Right hindlimb (tissue), 1 donor: ENCODE measurements at places on chromosomes 1 and 21.

- no peak for DNase-seq
Observed at GRCh38 chr1:200162877-200163276, 135.4 kb downstream of the NR5A2 start.

DNA sequence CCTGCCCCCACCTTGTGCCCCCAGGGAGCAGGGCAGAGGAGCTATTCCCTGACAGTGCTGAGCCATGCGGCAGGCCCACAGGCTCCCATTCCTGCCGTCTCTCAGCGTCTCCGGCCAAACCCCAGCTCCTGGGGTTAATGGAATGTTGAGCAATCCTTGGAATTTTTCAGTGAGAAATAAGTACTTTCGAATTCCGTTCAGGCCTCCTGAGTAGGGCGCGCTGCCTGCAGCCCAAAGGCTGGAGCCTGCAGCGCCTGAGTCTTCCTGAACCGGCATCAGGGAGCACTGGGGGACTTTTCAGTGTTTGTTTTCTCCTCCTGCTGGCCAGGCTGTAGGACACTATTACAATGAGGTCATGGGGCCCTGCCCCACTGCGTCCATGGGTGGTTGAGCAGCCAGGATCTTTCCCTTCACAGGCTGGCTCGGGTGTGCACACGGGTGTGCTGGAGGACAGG is 33.3 kb upstream of the CSF1 start:
- DNase-seq, result peak; percentile 87

DNA sequence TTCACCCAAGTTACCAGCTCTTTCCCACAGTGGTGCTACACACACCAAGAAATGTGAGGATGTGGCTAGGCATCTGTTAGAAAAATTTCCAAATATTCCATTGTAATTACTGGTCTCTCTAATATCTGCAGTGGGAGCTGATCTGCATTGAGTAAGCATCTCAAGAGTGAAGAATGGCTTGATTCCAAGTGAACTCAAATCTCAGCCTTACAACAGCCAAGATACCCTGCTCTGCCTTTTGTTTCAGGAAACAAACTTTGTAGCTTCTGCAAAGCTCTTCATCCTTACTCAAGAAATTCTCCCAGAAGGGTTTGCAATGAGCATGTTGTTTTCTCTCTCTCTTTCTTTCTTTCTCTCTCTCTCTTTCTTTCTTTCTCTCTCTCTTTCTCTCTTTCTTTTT is 181.1 kb downstream of the FCRL5 start:
- no peak for DNase-seq

DNA sequence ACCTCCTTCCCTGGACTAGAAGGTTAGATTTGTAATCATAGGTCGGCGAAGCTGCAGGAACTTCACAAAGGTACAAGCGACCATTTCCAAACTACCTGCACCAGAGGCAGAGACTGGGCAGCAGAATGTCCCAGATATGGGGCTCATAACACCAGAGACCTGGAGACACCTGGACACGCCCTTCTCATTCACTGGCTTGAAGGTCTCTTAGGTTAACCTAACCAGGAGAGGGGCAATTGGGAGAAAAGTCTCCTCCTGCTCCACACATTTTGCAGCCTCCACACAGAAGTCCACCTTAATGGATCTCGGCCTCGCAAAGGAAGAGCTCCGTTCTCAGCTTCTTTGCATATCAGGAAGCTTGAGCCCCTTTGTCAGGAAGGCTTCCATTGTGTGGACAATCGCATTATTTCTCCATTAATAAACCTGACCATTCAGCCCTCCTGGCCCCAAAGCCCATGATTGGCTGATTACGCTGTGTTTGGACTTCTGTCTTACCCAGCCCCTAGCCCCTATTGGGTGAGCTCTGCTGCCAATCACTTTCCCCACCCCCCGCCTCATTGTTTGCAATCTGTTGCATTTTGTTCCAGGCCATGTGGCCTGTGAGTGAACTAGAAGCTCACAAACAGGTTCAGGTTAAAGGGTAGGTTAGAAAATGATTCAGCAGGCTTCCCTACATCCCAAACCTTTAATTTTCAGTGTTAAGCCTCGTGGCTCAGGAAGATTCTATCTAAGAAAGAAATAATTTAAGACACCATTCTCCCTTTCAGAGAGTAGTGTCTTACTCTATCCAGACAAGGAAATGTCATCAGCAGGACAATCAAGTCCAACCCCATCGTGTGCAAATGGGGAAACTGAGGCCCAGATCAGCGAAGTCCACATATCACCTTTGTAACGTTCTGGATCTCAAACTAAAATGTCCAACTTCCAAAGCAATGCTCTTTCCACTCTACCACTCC is 2.8 kb downstream of the MYCL start:
- peak; percentile 67 for DNase-seq

DNA sequence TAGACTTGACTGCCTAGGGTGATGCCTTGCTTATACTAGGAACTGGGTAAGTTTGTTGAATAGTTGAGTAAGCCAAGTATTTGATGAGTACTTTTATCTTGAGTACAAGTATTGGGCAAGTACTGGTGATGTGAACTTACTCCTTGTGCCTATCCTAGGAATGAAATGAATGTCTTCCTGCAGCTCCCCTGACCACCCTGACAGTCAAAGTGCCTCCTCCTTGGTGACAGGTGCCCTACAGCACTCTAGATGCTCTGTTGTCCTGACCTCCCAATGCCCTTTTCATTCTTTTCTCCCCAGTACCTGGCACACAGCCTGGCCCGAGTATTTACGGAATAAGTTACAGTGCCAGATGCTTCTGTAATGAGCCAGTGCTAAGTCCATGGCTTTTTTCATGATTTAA is 25.5 kb downstream of the PCSK9 start:
- peak; percentile 59 for DNase-seq

GRCh38 chr1:183063349-183063748 is 40.1 kb downstream of the LAMC1 start:
- DNase-seq, result no peak

- no peak for DNase-seq
Observed at GRCh38 chr1:211788626-211789025, 41.9 kb downstream of the LPGAT1 start.

DNA sequence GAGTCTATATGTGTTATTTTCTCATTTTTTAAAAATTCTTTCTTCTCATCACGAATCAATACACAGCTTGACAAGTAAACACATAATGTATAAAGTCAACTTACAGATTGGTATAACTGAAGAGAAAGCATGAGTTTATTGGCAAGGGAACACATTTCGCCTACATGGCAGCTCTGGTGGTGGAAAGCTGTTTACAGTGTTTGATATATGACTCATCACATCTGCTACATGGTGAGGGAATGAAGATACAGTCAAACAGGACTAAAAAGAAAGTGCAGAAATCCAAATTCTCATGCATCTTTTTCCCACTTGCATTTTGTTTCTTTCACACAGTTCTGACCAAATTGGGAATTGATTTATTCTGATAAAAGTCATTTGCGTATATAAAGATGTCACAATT is 122.2 kb upstream of the ADGRL4 start:
- no peak for DNase-seq

GRCh38 chr1:65793359-65793732 is 651 bp downstream of the PDE4B start:
- DNase-seq, result no peak

- no peak for DNase-seq
Observed at GRCh38 chr1:200005165-200005564, 22.3 kb upstream of the NR5A2 start.
